ENCODE measurements at places on chromosomes 16 and 17.

DNA sequence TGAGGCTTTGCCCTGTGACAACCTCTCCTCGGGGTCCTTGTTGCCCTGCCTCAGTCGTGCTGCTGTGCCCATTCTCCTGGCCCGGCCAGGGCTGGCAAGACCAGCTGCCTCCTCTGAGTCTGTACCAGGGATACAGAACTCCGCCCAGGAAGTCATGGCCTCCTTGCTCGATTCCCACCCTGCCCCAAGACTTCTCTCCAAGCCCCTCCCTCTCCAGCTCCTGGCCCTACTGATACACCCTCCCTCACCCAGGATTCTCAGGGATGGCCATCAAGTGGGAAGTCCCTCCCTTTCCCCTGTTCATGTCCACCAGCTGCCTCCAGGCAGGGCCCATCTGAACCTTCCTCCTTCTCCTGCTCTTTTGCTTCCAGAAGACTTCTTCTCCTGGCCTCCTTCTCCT lies 11.2 kb upstream of the TMEM208 start:
- DNase-seq: no peak

- no peak for DNase-seq
Measured at GRCh38 chr16:86414991-86415740, 95.2 kb upstream of the FOXF1 start.

GRCh38 chr16:67421030-67421429 lies 4.8 kb upstream of the ZDHHC1 start:
- no peak for DNase-seq

GRCh38 chr17:41724476-41725050 lies 9.9 kb downstream of the HAP1 start:
- no peak for DNase-seq

DNA sequence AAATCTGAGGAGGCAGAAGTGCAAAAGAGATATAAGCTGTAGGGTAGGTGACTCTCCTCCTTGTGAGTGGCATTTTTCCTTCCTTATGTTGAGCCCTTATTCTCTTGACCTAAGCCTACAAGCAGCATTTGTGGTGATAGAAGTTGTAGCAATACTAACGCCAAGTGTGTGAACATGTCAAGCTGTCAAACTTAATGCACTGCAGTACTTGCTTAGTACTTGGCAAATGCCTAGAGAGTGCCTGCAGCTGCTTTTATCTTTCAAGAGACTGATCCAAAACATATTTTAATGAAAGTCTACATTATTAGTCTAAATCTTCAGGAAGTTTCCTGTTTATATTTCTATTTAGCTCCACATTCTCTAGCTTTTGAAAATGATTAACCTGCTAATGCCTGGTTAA lies 83.2 kb downstream of the CNTNAP4 start:
- no peak for DNase-seq

DNA sequence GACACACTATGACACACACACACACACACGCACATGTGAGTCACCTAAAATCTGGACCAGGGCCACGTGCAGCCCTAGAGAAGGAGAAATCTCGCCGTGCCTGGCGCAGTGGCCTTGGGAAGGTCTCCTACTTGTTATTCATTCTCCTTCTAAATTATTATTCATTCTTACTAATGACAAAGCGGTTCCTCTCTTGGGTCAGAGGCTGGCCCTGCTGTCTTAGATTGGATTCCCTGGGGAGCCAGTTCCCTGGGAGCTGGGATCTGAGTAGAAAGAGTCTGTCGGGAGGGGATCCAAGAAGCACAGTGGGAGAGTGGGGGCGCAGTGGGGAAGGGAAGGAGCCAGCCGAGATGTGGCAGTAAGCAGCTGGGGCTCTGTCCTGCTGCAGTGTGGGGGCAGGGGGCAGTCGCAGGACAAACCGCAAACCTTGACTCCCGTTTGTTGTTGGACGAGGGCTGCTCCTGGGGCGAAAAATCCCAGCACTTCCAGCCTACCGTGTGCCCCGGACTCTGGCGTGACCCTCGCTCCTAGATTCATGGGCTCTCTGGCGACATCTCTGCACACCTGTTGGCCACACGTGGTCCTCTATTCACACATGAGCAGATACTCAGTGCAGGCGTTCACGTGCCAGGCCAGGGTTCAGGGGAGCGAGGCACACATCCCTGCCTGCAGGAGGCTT lies 18.7 kb upstream of the JPH3 start:
- no peak for DNase-seq
